ENCODE measurements at places on chromosomes 16 and 17. TPM values are rescaled to one million over a fixed set of nuclear protein-coding genes. Genes with fewer than 3 reads are reported as not detected.

- H3K36me3 ChIP-seq: no peaks in the 10 kb centered on the region
- H3K27ac ChIP-seq: no peak overlapping the region
- H3K27me3 ChIP-seq: peaks cover 7% of the 10 kb centered on the region
- no peak for DNase-seq
- H3K4me1 ChIP-seq: no peaks in the 10 kb centered on the region
Measured at GRCh38 chr17:278055-278675, 74.4 kb downstream of the RPH3AL start.

- peaks cover 20% of the 10 kb centered on the region for H3K36me3 ChIP-seq
- H3K27me3 ChIP-seq: no peaks in the 10 kb centered on the region
- peak overlapping the region; percentile 51 for H3K4me3 ChIP-seq
- H3K4me1 ChIP-seq: peaks cover 43% of the 10 kb centered on the region
- peak overlapping the region; percentile 97 for H3K27ac ChIP-seq
Measured at GRCh38 chr17:8153525-8153956, 1.3 kb upstream of the PER1 start.

DNA sequence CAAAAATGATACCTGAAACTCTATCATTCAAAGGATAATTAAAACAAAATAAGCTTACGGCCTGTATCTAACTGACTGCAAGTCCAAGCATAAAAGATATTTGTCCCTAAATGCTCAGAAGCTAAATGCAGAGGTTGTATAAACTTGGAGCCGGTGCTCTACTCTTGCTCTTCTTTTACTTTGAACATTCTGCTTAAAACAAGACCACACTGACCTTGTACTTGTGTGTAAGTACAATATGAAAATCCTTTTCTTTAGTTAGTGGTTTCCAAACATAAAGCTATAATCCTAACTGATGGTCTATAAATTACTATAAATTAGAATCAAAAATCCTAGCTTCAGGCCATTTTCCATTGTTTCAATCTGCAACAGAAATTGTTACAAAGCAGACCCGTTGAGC, 74.6 kb downstream of the SPAG9 start:
- H3K27me3 ChIP-seq: no peaks in the 10 kb centered on the region
- no peak for DNase-seq
- peak overlapping the region; percentile 41 for H3K27ac ChIP-seq
- H3K4me1 ChIP-seq: peaks cover 27% of the 10 kb centered on the region
- peaks cover 3% of the 10 kb centered on the region for H3K36me3 ChIP-seq

- H3K27ac ChIP-seq: peak overlapping the region; percentile 56
- peak overlapping the region; percentile 74 for H3K4me3 ChIP-seq
- no peak for DNase-seq
Measured at GRCh38 chr16:54284319-54284930, 2.2 kb downstream of the IRX3 start.

- H3K4me1 ChIP-seq: no peaks in the 10 kb centered on the region
- H3K4me3 ChIP-seq: no peak overlapping the region
- H3K27me3 ChIP-seq: no peaks in the 10 kb centered on the region
- H3K36me3 ChIP-seq: no peaks in the 10 kb centered on the region
Measured at GRCh38 chr17:64441772-64442540, 7.0 kb upstream of the MILR1 start.

- H3K4me1 ChIP-seq: peaks cover 19% of the 10 kb centered on the region
- H3K36me3 ChIP-seq: no peaks in the 10 kb centered on the region
Measured at GRCh38 chr17:27245230-27245696, 48.7 kb upstream of the WSB1 start.

- no peaks in the 10 kb centered on the region for H3K4me1 ChIP-seq
- H3K27me3 ChIP-seq: no peaks in the 10 kb centered on the region
- H3K4me3 ChIP-seq: no peak overlapping the region
- H3K27ac ChIP-seq: no peak overlapping the region
- peaks cover 2% of the 10 kb centered on the region for H3K36me3 ChIP-seq
- DNase-seq: no peak
Measured at GRCh38 chr17:4161192-4161966, 18.4 kb downstream of the CYB5D2 start.

DNA sequence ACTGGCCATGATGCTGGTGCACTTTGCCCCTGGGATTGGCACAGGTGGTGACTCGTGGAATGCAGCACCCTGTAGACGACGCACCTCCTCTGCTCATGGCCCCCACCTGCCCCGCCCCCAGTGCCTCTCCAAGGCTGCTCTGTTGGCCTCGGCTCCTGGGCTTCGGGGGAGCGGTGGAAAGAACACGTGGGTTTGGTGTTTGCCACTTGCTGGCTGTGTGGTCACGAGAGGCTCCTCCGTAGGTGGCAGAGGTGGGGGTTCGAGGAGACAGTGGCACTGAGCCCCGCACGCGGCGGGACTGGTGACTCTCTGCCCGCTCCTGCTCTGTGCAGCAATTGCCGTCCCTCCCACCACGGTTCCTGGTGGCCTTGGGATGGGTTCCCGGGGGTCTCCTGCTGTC, 82.8 kb upstream of the ZNF750 start:
- peaks cover 3% of the 10 kb centered on the region for H3K36me3 ChIP-seq
- no peak for DNase-seq
- no peak overlapping the region for H3K27ac ChIP-seq
- H3K4me1 ChIP-seq: no peaks in the 10 kb centered on the region
- H3K4me3 ChIP-seq: no peak overlapping the region

The MMP25 gene
- total RNA-seq: 1.3 TPM

The TEX14 gene
- total RNA-seq: 0.50 TPM

The HOXB7 gene
- total RNA-seq: 37.9 TPM

The CBX8 gene
- 24.5 TPM for total RNA-seq
